HCT116 (cell line): ENCODE measurements at places on chromosomes 5 and 9. TPM values are rescaled to one million over a fixed set of nuclear protein-coding genes. Genes with fewer than 3 reads are reported as not detected.

ACTL7A gene
- total RNA-seq, result not detected

HACD4 gene
- total RNA-seq, result not detected

LCN15 gene
- total RNA-seq, result 0.76 TPM

SHOC1 gene
- 1.1 TPM for total RNA-seq

TLR4 gene
- total RNA-seq, result 0.10 TPM

CBY3 gene
- total RNA-seq, result not detected

TPPP gene
- total RNA-seq, result 3.9 TPM

ELOVL7 gene
- total RNA-seq, result 20.0 TPM

- peaks cover 17% of the 10 kb centered on the region for H3K4me1 ChIP-seq
- H3K27ac ChIP-seq, result no peak overlapping the region
- H3K4me3 ChIP-seq, result no peak overlapping the region
- H3K36me3 ChIP-seq, result no peaks in the 10 kb centered on the region
- H3K27me3 ChIP-seq, result no peaks in the 10 kb centered on the region
These were observed 65.2 kb downstream of the NSD1 start for GRCh38 chr5:177198738-177199137.

DNA sequence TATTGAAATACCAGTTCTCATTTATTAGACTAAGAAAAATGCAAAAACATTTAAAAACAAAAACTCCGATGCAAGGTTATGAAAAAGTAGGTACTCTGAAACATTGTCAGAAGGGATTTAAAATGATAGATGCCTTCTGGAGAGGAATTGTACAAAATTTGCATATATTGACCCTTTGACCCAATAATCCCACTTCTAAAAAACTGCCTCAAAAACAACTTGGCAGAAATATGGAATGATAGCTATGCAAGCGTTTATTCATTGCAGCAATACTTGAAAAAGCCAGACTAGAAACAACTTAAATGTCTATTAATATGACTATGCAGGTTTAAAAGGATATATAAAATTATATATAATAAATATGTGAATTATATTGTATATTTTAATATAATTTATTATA is 118.4 kb downstream of the PLK2 start:
- no peak overlapping the region for H3K4me3 ChIP-seq
- no peaks in the 10 kb centered on the region for H3K4me1 ChIP-seq
- no peaks in the 10 kb centered on the region for H3K27me3 ChIP-seq
- DNase-seq, result no peak
- no peaks in the 10 kb centered on the region for H3K36me3 ChIP-seq

DNA sequence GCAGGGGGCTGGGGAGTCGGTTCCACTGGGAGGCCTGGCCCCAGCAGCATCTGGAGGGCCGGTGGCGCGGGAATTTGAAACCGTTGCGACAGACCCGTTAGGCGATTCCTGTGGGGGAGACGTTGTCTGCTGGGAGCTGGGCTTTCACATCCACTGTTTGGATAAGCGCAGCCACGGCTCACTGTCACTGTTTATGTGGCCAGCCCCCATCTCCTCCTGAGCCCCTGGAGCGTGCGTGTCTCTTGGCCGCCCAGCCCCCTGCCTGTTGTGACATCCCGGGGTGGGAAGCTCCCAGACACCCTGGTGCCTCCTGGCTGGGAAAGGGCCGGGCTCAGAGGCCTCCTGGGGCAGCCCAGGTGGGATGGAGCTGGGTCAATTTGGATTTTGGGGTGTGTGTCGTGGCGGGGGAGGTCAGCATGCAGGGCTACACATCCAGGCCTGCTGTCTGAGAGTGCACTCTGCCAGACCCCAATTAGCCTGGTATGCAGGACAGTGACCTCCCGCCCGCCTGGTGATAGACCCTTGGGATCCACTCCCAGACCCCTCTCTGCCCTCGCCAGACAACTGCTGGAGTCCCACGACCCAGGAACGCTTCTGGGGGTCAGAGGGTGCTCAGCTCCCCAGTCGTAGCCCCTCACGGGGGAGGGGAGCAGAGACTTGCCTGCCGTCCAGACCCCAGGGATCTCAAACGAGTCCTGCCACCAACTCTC is 62.0 kb upstream of the RNU6ATAC start:
- H3K27ac ChIP-seq, result no peak overlapping the region
- no peaks in the 10 kb centered on the region for H3K27me3 ChIP-seq
- DNase-seq, result no peak
- no peaks in the 10 kb centered on the region for H3K36me3 ChIP-seq

DNA sequence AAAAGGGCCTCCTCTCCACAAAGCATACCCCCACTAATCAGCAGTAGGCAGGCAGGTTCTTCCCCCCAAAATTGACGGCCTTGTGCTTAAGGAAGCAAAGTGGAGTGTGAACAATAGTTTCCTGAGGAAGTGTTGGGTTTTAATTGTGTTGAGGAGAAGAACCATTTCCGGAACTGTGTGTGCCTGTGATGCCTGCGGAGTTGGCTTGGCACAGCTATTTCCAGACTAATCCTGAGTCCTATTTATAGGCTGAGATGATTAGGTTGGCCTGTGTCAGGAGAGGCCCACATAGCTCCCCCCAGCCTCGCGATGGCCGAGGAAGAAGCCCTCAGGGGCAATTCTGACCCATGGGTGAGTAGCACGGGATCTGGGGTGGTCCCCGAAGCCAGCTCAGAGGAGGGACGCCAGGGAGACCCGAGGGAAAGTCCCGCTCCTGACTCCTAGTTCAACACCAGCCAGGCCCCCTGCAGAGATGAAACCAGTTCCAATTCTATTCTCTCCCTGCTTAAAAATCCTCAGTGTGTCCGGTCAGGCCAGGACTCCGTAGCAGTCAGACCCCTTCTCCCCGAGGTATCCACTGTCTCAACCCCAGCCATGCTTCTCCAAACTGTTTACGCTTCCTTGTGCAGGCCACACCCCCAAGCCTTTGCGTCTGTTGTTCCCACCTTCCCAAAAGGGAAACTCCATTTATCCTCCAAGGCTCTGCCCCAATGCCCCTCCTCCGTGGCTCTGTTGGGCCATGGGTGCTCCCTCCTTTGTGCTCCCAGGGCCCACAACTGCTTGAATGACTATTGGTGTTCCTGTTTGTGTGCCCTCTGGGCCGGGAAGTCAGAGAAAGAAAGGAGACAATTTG is 18.1 kb downstream of the GSN start:
- H3K4me1 ChIP-seq, result peaks cover 92% of the 10 kb centered on the region
- peak; percentile 64 for DNase-seq

DNA sequence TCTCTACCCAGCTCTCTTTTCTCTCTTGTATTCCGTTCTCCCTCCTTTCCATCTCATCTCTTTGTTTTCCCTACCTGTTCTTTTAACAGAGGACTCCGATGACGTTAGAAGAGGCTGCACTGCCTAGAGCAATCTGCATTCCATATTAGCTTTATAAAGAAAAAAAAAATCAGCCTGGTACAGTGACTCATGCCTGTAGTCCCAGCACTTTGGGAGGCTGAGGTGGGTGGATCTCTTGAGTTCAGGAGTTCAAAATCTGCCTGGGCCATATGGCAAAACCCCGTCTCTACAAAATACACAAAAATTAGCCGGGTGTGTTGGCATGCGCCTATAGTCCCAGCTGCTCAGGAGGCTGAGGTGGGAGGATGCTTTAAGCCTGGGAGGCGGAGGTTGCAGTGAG is 49.0 kb downstream of the DAPK1 start:
- no peak overlapping the region for H3K4me3 ChIP-seq
- peaks cover 5% of the 10 kb centered on the region; the same call in 1 of the 2 replicates for H3K4me1 ChIP-seq
- H3K27me3 ChIP-seq, result no peaks in the 10 kb centered on the region
- DNase-seq, result no peak
- no peak overlapping the region for H3K27ac ChIP-seq

GRCh38 chr5:140631036-140631417 is 1.9 kb downstream of the CD14 start:
- no peak for DNase-seq
- H3K27ac ChIP-seq, result no peak overlapping the region

DNA sequence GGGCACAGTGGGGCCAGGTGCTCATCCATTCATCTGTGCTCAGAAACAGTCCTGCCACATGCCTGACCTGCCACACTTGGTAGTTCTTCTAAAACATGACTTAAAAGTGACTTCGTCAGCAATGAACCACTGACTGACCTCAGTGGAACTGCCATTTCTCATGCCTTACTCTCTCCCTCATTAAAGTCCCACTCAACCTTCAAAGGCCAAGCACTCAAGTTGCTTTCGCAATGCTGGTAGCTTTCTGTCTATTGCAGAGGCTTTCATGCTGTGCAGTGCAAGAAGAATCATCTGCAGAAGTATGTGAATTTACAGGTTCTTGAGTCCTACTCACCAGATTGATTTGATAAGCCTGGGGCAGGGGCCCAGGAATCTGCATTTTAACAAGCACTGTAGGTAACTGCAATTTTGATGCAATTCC is 23.9 kb downstream of the B4GALT1 start:
- no peaks in the 10 kb centered on the region for H3K4me1 ChIP-seq
- no peaks in the 10 kb centered on the region for H3K27me3 ChIP-seq
- H3K4me3 ChIP-seq, result no peak overlapping the region
- no peaks in the 10 kb centered on the region for H3K36me3 ChIP-seq
- no peak for DNase-seq
- no peak overlapping the region for H3K27ac ChIP-seq

- H3K4me1 ChIP-seq, result peaks cover 36% of the 10 kb centered on the region
- H3K27me3 ChIP-seq, result peaks cover 14% of the 10 kb centered on the region; the same call in 1 of the 2 replicates
- no peak overlapping the region for H3K27ac ChIP-seq
- H3K36me3 ChIP-seq, result no peaks in the 10 kb centered on the region
These were observed 42.3 kb upstream of the MAP1B start for GRCh38 chr5:72064801-72065570.

DNA sequence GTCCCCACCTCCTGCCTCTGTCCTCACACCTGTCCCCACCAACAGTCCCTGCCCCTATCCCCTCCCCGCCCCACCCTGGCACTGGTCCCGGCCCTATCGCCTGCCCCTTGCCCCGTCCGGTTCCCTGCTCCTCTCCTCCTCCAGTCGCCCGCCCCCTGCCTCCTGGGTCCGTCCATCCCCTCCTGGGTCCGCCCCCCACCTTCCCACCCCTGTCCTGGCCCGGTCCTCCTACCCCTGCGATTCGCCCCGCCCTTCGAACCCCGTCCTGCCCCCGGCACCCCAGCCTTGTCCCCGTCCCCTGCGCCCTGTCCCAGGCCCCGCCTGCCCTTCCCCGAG is 372 bp downstream of the EDF1 start:
- no peak for DNase-seq
- peaks cover 4% of the 10 kb centered on the region for H3K4me1 ChIP-seq
- no peaks in the 10 kb centered on the region for H3K27me3 ChIP-seq
- H3K4me3 ChIP-seq, result peak overlapping the region; percentile 80

DNA sequence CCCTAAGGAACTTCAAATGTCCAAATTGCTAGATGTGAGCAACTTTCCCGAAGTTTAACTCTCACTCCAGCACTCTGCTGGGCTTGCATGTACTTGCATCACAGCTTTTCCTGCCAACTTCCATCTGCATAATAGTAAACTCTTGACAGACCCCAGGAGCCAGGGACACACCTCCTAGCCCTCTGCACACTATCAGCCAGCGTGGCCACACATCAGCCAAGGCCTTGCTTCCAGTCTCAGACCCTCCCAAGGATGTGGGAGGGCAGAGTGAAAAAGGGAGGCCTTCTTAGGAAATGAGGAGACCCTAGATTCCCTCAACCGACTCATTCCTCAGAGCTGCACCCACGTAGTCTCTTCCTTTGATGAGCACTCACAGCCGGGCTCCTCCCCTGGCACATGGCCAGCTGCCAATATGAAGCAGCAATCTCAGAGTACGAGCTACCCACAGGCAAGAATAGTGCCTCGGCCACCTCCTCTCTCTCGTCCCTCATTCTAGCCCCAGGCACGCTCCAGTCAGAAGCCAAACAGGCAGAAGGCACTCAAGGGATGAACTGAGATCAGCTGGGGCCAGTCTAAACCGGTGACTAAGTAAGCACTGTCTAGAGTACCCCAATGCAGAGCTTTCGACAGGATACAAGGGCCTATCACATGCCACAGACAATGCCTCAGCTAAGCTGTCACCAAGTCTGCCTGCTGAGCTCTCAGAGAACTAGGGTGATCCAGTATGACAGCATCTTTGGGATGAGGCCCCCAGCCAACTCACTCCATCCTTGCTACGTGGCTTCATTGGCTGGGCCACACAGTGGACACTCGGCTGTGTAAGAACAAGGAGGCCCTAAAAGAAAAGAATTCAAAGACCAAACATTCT is 2.3 kb downstream of the P4HA2 start:
- DNase-seq, result no peak
- 0 out of 2 replicates have a peak overlapping the region, but pooled peaks have one; percentile 9 for H3K4me3 ChIP-seq
- peaks cover 19% of the 10 kb centered on the region for H3K4me1 ChIP-seq
- no peaks in the 10 kb centered on the region for H3K36me3 ChIP-seq

DNA sequence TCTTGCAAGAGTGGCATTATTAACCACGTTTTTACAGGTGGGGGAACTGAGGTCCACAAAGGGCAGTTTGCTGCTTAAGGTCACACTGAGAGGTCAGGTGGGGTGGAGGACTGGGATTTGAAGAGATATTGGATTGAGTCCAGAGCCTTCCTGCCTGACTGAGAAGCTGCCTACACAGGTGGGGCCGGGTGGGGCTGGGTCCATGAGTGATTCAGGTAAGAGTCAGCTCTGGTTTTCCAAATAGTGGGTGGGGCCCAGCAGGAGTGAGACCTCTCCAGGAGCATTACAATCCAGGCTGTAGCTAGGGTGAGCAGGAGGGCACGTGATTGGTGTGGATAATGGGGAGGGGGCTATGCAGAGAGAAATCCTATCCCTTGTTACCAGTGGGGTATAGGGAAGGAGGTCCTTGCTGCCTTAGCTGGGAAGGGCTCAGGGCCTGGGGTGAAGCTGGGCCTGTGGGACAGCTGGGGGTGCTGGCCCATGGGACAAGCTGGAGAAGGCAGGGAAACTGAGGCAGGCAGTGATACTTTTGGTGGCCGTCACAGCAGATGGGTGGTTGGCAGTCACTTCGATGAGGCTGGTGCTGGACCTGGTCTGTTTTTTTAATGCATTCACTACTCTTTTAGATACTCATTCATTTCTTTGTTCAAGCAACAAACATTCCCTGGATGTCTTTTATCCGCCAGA is 2.9 kb upstream of the PTGS1 start:
- H3K4me1 ChIP-seq, result peaks cover 28% of the 10 kb centered on the region
- no peaks in the 10 kb centered on the region for H3K27me3 ChIP-seq
- no peak overlapping the region for H3K4me3 ChIP-seq
- no peak for DNase-seq

DNA sequence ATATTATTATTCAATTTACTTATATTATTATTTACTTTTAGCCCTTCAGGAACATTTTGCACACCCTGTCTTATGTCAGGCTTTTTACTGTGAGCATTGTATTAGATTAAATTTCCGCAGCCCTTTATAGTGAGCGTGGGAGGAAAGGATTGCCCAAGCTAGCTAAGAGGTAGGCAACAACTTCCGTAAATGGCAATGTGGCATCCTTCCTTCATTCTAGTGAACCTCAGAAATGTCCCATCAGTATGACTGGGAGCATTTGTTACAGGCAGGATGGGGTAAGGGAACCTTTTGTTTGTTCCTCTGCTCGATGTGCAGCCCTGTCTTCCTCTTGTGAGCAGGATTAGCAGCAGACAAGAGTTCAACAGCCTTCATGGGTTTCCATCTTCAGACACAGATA is 6.2 kb upstream of the CD180 start:
- H3K36me3 ChIP-seq, result no peaks in the 10 kb centered on the region
- H3K4me1 ChIP-seq, result peaks cover 2% of the 10 kb centered on the region
- H3K4me3 ChIP-seq, result no peak overlapping the region
- H3K27ac ChIP-seq, result no peak overlapping the region
